Stimulated activated effector memory CD8-positive, alpha-beta T cell treated with anti-CD3 and anti-CD28 coated beads, Interleukin-12 subunit alpha, Interleukin-12 subunit beta, amount 100 ng/mL, for 72 hours (primary cell): ENCODE measurements at places on chromosomes 11 and 22.

GRCh38 chr11:68150037-68150436, 28.8 kb upstream of the CHKA start:
- no peak for DNase-seq

DNA sequence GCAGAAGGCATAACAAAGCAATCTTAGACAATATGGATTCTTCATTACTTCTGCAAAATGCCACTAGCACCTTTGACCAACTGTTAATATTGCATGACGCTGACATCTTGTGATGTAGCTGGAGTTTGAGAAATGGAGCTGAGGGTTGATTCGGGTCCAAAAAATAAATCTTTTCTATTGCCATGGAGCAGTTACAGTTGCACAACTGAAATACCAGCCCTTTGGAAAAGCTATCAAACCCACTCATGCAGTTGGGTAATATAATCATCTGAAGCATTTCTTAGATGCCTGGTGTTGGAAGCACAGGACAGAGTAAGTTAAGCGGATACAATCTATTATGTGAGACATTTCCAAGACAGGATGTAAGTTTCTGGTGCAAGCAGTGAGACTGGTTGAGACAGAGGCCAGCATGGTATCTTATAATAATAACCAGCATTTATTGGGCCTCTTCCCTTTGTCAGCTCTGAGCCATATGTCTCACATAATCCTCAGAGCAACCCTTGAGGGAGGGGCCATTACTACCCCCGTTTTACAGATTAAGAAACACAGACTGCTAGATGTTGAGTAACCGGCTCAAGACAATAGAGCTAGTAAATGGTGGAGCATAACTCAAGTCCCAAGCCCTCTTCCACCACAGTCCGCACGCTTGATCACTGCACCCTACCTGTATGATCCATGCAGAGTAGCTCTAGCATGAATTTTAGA, 74.9 kb upstream of the CAPRIN1 start:
- no peak for DNase-seq

DNA sequence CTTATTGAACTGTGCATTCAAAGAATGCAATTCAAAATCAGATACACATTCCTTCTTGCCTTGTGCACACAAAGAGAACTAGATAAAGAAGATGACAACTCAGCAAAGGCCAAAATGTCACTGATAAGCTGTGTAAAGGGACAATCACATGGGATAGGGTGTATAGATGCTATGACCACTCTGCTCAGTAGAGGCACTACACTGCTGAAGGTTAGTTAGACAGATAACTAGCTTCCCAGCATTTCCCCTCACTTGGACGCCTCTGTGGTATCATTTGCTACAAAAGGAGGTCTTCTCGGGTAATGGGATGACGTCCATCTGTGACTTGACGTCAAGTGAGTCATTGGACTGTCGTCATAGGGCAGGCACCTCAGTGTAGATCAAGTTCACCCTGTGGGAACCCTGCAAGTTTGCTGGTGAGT, 424.9 kb upstream of the CCDC90B start:
- no peak for DNase-seq

DNA sequence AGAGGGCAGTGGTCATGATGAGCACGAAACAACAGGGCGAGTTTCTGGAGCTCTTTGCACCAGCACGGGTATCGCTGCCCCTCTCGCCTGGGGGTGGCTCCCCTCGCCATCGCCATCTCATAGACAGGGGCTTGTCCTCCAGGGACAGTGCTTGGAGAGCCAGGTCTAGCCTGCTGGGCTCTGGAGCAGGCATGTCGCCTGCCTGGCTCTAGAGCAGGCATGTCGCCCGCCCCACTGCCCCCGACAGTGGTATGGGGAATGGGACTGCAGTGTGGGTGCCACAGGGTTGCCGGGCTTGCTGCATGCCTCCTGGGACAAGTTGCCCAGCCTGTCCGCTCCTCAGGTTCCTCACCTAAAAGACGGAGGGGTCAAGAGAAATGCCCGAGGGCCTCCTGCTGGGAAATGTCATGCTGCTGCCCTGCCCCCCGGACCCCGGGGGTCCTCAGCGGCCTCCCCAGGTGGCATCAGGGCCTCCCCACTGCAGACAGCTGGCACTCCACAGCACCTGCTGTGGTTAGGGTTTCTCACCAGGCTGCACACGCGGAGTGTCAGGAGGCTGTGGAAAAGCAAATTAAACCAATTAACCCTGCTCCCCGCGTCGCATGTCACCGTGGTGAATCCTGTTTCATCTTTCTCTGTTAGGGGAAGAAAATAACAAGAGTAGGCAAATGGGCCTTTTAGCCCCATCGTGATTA, 403.0 kb downstream of the TBC1D22A start:
- no peak for DNase-seq

DNA sequence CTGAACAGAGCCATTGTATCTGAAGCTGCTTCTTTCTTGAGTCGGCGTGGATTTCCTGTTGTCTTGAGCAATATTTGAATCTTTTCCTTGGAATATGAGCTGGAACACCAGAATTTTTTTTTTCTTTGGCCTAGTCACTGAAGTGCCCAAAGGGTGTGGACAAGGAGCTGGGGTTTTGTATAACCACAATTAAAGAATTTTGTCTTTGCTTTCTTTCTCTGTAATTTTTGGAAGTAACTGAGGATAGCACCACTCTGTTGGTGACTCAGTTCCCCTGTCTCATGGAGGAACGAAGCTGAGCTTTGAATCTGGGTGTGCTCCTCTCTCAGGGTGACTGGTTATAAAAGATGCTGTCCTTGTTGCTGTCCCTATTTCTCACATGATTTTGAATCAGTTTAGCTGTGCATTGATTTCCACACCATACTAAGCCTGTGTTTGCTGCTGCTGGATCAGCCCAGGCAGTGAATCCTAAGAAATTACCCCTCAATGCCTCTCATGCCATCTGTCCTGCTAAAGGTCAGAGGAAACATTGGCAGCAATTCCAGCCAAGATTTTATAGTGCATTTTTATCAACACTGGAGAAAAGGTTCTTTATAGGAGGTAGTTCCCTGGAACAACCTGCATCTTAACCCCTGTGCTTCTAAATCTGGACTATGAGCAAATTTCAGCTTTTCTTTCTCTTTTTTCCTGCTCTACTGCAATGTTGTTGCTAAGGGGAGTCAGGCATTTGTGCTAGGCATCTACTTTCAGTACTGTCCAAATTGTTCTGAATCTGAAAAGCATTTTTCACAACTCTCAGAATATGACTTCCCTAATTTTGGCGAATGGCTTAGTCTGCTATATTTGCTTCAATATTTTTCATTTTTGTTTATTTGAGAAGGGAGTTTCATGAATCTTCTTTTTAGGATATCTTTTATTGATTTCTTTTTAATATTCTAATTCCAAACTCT, 540.8 kb downstream of the SOX6 start:
- no peak for DNase-seq

- peak; percentile 63 for DNase-seq
These were observed 24.0 kb upstream of the MYH9 start for GRCh38 chr22:36411589-36412258.

DNA sequence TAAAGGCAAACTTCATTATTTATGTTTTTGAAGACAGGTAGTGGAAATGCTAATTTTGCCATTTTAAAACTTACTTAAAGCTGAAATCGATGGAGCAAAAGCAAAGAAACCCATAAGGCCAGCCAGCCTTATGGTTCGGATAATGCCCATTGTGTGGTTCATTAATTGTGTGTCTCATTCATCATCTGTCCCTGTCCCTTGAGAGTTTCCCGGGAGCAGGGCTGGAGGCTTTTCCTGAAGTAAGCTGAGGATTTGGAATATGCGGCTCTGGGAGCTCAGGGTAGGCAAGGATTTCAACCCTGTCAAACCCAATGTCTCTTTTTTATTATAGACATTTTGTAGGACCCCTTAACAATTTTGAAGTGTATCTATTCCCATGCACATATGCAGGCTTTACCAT, 790.0 kb upstream of the KIRREL3 start:
- no peak for DNase-seq

DNA sequence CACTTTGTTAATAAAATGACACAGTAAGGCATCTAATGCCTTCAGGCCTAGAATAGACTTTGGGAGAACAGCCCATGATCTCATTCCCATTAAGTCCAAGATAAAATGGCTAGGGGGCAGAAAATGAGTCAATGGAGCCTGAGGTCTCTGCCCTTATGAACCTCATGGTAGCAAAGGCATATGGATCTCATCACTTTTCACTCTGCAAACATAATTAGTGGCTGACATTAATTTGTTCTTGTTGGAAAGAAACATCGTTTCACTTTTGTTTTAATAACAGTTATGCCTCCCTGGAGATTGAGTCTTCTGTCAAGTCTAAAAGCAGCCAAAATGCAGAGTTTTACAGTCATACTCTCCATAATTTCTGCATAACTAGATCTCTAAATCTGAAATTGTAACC, 111.8 kb upstream of the API5 start:
- no peak for DNase-seq

- no peak for DNase-seq
These were observed 3.5 kb upstream of the ELMOD1 start for GRCh38 chr11:107587306-107587979.

GRCh38 chr11:47908198-47908597, 60.0 kb upstream of the NUP160 start:
- DNase-seq: no peak

DNA sequence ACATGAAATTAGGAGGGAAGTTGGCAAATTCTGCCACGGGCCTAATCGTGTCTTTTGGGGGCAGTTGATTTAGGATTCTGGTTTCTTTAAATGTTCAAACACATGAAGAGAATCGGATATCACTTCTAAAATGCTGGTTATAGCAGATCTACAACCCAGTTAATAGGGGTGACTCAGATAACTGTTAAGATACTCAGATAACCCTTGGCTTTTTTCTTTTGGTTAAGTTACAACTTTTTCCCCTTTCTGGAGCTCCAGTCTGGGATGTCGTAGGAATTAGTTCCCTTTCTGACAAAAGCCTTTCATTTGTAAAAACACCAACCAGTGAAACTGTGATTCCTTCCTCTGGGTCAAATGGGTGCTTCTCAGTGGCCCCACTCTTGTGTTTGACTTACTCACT, 976 bp downstream of the DEPDC7 start:
- DNase-seq: no peak

DNA sequence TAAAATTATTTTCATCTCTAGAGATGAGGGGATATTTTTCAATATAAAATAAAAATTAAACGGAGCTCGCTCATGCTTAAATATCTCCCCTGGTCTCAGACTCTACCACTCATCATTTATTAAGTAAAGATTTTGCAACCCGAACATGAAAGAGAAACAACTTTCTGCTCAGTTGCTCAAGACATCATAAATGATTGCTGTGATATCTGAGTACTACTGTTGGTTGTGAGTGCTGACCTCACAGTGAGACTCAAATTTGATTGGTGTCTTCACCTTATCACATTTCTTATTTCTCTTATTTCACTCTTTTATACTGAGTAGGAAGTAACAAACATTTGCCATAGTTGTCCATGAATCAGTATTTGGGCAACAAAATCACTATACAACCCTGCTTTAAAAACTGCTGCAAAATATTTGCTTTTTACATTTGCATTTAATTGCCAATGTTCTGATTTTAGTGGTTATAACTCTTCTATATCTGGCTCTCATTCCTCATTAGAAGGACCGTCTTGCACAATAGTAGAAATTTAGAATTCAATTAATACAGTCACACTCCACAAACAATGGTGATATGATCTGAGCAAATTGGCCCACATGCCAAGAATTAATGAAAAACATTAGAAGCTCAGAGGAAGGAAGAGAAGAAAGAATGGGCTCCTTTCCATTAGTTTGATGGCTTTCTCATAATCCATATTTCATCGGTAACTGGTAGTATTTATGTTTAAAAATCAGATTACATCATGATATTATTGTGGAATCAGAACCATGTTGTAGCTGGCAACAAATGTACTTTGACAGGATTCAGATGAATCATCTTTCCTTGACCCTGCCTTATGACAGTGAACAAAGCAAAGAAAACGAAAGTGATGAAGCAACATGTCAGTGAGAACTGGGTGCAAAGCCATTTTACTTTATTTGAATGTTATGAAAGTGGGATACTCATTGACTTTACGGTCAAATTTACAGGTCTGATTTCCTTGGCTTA, 973.6 kb upstream of the TENM4 start:
- no peak for DNase-seq

GRCh38 chr11:105130189-105130813, 9.3 kb downstream of the CARD18 start:
- DNase-seq: no peak

DNA sequence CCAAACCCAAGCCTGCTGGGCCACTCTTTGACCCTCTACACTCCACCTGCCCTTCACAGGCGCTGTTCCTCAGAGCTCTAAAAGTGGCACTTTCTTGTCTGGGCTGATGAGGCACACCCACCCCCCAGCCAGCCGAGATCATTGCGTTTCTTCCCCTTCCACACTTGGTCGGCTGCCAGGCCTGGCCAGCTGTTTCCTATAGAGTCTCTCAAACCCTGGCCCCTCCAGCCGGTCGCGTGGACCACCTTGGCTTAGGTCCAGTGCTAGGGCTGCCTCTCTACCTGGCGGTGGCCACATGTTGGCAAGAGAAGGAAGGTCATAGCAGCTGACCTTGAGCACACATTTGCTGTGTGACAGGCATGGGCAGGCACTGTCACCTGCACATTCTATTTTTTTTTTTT, 60.6 kb downstream of the PPP6R2 start:
- no peak for DNase-seq

DNA sequence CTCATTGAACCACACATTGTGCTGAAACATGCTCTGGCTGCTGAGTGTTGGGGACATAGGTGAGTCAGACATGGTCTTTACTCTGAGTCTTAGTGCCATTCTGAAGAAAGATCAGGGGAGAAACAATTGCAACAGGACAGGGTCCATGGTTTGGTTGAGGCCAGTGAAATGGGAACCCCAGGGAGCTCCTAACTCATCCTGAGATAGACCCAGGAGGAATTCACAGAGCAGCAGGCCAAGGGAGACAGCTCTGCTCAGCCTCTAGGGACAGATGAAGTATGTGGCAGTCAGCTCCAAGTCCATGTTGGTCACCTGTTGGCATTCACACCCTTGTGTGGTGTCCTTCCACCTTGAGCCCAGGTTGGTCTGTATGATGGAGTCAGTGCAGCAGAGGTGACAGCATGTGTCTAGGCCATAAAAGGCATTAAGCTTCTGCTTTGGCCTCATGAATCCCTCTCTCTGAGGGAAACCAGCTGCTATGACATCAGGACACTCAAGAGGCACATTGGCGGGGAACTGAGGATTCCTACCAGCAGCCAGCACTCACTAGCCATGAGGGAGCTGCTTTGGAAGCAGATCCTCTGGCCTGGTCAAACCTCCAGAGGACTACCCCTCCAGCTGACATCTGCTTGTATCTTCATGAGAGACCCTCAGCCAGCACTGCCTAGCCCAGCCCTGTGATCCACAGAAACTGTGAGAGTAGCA, 50.3 kb upstream of the MYEOV start:
- no peak for DNase-seq
